ENCODE measurements at places on chromosomes 11 and 22.
A peak's percentile ranks its signal among the peaks of the same experiment; 100 is the strongest.

- DNase-seq = peak; percentile 68
These were observed 22.7 kb downstream of the YPEL1 start for GRCh38 chr22:21712751-21713427.

GRCh38 chr11:76702336-76703128, 32.0 kb upstream of the LRRC32 start:
- DNase-seq = no peak

DNA sequence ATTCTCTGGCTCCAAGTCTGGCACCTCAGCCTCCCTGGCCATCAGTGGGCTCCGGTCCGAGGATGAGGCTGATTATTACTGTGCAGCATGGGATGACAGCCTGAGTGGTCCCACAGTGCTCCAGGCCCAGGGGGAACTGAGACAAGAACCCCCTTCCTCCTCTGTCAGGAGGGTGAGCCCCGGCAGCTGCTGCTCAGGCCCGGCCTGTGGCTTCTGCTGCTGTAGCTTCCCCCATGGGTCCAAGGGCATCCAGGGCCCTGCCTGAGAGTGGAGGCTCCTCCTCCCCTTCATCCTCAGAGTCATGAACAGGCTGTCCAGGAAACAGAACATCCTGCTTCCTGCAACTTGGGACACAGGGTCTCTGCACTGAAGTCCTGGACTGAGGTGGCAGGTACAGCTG, 113.6 kb downstream of the VPREB1 start:
- no peak for DNase-seq

DNA sequence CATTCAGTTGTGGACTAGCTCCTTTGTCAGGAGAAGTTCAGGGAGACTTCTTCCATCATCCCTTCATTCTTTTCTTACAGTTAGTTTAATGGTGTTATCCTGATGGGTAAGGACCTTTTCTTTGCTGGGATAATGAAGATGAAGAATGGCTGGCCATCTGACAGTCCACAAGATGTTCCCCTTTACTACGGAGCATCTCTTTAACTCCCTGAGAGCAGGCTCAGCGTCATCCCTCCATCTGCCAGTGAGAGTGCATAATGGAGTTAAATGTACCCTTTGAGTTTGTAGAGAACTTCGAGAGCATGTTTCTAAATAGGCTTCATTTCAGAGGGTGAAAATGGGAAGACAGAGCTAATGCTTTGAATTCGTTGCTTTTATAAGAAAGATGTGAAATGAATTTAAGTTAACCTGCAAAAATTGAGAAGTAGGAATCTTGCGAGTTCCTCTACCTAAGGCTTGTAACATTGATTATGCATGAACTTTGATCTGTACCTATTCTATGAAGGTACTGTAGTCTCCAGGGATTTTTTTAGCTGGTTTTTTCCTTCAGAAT, 1.7 kb downstream of the EP300 start:
- DNase-seq = peak; percentile 43

GRCh38 chr11:64881476-64881875, 3.1 kb upstream of the EHD1 start:
- no peak for DNase-seq
